Mesendoderm (in vitro differentiated cells): ENCODE measurements at places on chromosomes 5 and 9.
A peak's percentile ranks its signal among the peaks of the same experiment; 100 is the strongest.

DNA sequence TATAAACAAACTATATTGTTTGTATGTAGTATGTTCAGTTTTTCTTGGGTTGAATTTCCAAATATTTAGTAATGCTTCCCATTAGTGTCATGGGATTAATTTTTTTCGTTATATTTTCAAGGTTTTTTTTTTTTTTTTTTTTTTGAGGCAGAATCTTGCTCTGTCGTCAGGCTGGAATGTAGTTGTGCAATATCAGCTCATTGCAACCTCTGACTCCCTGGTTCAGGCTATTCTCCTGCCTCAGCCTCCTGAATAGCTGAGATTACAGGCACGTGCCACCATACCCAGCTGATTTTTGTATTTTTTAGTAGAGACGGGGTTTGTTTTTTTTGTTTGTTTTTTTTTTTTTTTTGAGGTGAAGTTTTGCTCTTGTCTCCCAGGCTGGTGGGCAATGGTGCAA is 10.6 kb downstream of the DDX46 start:
- DNase-seq, result peak; percentile 35
- peaks cover 4% of the 10 kb centered on the region for H3K36me3 ChIP-seq
- no peaks in the 10 kb centered on the region for H3K27me3 ChIP-seq
- H3K4me3 ChIP-seq, result no peak overlapping the region

DNA sequence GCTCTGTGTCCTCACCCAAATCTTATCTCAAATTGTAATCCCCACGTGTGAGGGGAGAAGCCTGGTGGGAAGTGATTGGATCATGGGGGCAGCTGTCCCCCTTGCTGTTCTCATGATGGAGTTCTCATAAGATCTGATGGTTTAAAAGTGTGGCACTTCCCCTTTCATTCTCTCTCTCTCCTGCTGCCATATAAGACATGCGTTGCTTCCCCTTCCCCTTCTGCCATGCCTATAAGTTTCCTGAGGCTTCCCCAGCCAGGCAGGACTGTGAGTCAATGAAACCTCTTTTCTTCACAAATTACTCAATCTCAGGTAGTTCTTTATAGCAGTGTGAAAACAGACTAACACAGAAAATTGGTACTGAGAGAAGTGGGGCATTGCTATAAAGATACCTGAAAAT is 107.7 kb downstream of the DMAC1 start:
- no peaks in the 10 kb centered on the region for H3K27me3 ChIP-seq
- H3K27ac ChIP-seq, result no peak overlapping the region
- H3K4me1 ChIP-seq, result no peaks in the 10 kb centered on the region

GRCh38 chr5:72558383-72558782 is 51.2 kb upstream of the ZNF366 start:
- H3K36me3 ChIP-seq, result no peaks in the 10 kb centered on the region
- no peak overlapping the region for H3K4me3 ChIP-seq
- no peak overlapping the region for H3K27ac ChIP-seq
- H3K27me3 ChIP-seq, result no peaks in the 10 kb centered on the region
- no peak for DNase-seq

- H3K27me3 ChIP-seq, result no peaks in the 10 kb centered on the region
- no peaks in the 10 kb centered on the region for H3K4me1 ChIP-seq
- no peak overlapping the region for H3K4me3 ChIP-seq
- no peaks in the 10 kb centered on the region for H3K36me3 ChIP-seq
- no peak for DNase-seq
These were observed 538.3 kb upstream of the PTGER4 start for GRCh38 chr5:40141418-40141817.

GRCh38 chr5:74013222-74013621 is 387.2 kb downstream of the ARHGEF28 start:
- H3K27me3 ChIP-seq, result no peaks in the 10 kb centered on the region
- H3K4me3 ChIP-seq, result no peak overlapping the region
- no peaks in the 10 kb centered on the region for H3K36me3 ChIP-seq
- no peak overlapping the region for H3K27ac ChIP-seq

DNA sequence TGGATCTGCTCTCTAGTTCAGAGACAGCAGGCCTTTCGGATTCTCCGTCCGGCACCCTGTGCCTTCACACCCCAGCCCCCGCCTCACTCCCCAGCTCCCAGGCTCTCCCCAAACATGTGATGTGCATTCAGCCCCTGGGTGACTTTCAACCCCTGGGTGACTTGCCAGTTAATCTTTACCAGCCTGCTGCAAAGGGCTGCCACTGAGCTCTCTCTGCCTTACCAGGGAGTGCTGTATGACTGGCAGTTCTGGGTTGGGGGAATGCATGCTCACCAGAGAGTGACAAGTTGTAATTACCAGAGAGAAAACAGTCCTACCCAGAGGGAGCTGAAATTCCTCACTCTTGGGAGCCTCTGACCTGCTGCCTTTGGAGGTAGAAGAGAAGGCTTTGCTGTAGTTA is 4.9 kb upstream of the ADRA1B start:
- H3K27me3 ChIP-seq, result peaks cover 5% of the 10 kb centered on the region
- no peaks in the 10 kb centered on the region for H3K36me3 ChIP-seq
- peaks cover 8% of the 10 kb centered on the region for H3K4me1 ChIP-seq
- peak; percentile 36 for DNase-seq

GRCh38 chr9:103186959-103187358 is 191.8 kb downstream of the CYLC2 start:
- no peak for DNase-seq
- H3K4me1 ChIP-seq, result no peaks in the 10 kb centered on the region
- H3K27me3 ChIP-seq, result no peaks in the 10 kb centered on the region
- H3K27ac ChIP-seq, result no peak overlapping the region
- H3K4me3 ChIP-seq, result no peak overlapping the region

DNA sequence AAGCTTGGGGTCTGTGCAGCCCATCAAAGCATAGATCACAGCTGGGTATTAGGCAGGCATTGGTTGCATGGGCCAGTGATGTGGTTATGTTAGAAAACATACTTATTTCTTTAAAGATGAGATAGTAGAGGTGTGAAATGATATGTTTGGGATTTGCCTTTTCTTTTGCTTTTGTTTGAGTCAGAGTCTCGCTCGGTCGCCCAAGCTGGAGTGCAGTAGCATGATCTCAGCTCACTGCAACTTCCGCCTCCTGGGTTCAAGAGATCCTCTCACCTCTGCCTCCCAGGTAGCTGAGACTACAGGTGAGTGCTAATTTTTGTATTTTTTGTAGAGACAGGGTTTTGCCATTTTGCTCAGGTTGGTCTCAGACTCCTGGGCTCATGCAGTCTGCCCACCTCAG is 84.8 kb downstream of the PDE6A start:
- H3K36me3 ChIP-seq, result no peaks in the 10 kb centered on the region
- DNase-seq, result no peak
- H3K4me1 ChIP-seq, result no peaks in the 10 kb centered on the region
- no peaks in the 10 kb centered on the region for H3K27me3 ChIP-seq
- H3K27ac ChIP-seq, result no peak overlapping the region

GRCh38 chr9:135307300-135307699 is 172.3 kb upstream of the PPP1R26 start:
- H3K27me3 ChIP-seq, result no peaks in the 10 kb centered on the region
- H3K27ac ChIP-seq, result no peak overlapping the region
- H3K4me3 ChIP-seq, result no peak overlapping the region
- no peaks in the 10 kb centered on the region for H3K36me3 ChIP-seq
- no peak for DNase-seq
- no peaks in the 10 kb centered on the region for H3K4me1 ChIP-seq

GRCh38 chr5:163870441-163870840 is 365.0 kb downstream of the MAT2B start:
- DNase-seq, result no peak
- no peaks in the 10 kb centered on the region for H3K36me3 ChIP-seq
- no peak overlapping the region for H3K4me3 ChIP-seq
- no peaks in the 10 kb centered on the region for H3K27me3 ChIP-seq

- H3K27ac ChIP-seq, result no peak overlapping the region
- no peaks in the 10 kb centered on the region for H3K36me3 ChIP-seq
- no peak overlapping the region for H3K4me3 ChIP-seq
- no peak for DNase-seq
- no peaks in the 10 kb centered on the region for H3K27me3 ChIP-seq
These were observed 150.6 kb downstream of the ADCY2 start for GRCh38 chr5:7546555-7546954.

DNA sequence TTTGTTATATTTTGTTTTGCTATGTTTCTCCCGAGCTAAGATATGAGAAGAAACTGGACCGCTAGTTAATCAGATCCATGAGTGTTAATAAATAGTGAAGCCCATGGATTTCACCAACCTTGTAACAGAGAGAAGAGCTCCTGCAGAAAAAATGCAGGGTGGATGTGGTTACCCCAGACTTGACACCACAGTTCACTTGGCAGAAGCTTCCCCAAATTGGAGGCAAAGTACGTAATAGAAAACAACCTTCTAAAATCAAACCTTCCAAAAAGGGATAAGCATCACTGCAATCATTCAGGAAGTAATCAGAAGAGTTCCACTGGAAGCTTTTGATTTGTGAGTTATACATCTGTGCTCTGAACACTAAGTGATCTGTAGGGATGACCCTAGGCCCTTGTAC is 267.5 kb downstream of the ACTL7B start:
- no peak for DNase-seq
- no peaks in the 10 kb centered on the region for H3K27me3 ChIP-seq
- H3K27ac ChIP-seq, result no peak overlapping the region
- H3K36me3 ChIP-seq, result no peaks in the 10 kb centered on the region
- H3K4me3 ChIP-seq, result no peak overlapping the region
- peaks cover 2% of the 10 kb centered on the region for H3K4me1 ChIP-seq

DNA sequence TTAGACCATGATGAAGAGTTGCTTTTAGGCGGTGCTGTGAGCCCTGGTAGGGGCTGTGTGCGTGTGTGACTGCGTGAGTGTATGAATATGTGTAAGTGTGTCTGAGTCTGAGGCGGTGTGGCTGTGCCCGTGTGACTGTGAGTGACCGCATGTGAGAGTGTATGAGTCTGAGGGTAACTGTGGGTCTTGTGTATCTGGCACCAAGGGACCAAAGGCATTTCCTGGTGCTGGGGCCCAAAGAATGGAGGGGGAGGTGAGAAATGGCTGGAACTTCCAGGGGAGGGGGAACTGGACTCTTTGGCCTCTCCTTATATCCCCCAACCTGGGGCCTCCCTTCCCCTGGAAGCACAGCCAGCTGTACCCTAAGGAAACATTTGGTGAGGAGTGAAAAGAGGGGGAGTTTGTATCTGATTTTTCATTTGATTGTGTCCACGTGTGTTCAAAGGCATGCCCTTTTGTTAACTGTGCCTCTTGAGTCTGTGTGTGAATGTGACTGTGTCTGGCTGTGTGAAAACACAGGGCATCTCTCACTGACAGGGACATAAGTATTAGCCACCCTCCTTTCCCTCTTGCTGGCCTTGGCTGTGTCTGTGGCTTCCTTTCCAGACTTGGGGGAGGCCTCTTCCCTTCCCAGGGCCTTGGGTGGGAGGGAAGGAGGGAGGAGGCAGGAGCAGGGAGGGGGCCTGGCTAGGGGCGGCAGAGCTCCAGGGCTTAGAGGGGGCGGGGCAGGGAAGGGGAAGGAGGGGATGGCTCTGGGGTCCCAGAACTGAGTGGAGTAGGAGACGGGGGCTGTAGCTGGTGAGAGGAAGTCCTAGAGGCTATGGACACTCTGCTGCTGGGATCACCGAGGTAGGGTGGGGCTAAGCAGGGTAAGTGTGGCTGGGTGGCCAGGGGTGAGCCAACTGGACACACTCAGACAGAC is 1.4 kb downstream of the IL11RA start:
- H3K27me3 ChIP-seq, result no peaks in the 10 kb centered on the region
- H3K36me3 ChIP-seq, result no peaks in the 10 kb centered on the region
- H3K4me3 ChIP-seq, result no peak overlapping the region
- H3K4me1 ChIP-seq, result peaks cover 24% of the 10 kb centered on the region

- no peak for DNase-seq
- no peak overlapping the region for H3K4me3 ChIP-seq
- no peaks in the 10 kb centered on the region for H3K4me1 ChIP-seq
- no peaks in the 10 kb centered on the region for H3K36me3 ChIP-seq
These were observed 539.2 kb downstream of the TLE1 start for GRCh38 chr9:81150016-81150625.
